ENCODE measurements at places on chromosomes 13 and 19.

DNA sequence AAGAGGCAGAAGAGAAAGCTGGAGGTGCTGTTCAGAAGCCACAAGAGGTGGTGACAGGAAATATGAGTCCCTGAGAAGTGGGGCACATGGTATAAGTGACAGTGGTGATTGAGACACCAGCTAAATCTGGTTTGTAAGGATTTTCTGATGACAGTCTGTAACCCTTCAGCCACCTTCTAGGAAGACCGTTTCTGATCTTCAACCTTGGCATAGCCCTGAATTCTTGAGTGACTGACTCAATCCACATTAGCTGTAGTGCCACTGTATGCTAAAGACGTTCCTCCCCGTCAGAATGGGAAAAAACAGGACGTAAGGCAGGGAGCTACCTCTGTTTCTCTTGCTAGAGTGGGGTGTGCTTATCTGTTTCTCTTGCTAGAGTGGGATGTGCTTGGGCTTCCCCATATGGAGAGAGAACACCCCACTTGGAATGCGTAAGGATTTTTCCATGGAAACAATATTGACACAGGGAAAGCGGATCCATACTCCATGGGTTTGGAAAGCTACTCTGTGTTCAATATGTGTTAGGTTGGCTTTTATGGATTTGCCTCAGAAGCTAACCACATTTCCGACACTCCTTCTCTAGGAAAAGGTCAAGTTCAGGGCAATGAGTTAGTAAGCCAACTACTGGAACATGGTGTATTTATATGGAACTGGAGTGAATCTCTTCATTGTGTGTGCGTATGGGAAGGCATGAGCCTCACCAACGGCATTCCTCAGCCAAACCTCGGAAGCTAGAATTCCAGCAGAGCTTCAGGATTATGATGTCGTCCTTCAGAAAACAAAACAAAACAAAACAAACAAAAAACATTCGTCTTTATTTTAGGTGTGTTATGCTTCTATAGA lies 948.8 kb upstream of the SLC10A2 start:
- DNase-seq = no peak

DNA sequence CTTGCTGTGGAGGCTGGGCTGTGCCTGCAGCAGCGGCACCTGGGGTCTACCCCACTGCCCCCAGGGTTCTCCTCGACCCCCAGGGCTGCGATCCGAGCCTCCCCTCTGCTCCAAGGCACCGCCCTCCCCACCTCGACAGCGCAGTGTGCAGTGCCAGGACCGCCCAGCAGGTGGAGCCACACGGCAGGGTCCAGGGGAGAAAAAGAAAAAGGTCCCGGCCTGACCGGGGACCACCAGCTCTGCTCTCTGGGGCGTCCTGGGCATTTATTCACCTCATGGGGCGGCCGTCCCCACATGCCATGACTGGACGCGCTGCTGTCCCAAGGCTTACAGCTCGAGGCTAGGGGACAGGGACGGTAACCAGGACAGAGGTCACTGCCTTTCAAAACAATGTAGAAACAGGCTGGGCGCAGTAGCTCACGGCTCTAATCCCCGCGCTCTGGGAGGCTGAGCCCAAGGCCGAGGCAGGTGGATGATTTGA lies 10.6 kb downstream of the REXO1 start:
- no peak for DNase-seq

- DNase-seq = no peak
Observed at GRCh38 chr19:42023943-42024260, 29.9 kb upstream of the ATP1A3 start.

GRCh38 chr13:109383683-109384082 lies 402.7 kb downstream of the IRS2 start:
- no peak for DNase-seq

DNA sequence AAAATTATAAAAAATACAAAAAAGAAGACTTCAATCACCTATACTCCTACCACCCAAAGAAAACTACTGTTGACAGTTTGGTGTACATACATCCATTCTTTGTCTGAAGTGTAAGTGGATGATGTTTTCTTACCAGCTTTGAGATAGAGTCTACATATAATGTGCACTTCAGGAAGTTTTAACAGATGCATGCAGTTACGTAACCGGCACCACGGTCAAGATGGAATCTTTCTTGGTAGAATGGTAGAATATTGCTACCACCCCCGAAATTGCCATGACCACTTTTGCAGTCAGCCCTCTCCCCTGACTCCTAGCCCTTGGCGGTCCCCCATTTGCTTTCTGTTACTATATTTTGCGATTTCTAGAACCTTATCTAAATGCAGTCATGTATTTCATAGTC lies 1.4 kb downstream of the CUL4A start:
- DNase-seq = no peak

- DNase-seq = no peak
Observed at GRCh38 chr13:25906191-25906661, 145.6 kb downstream of the SHISA2 start.

- no peak for DNase-seq
Observed at GRCh38 chr19:49678985-49679770, 2.1 kb downstream of the PRMT1 start.

DNA sequence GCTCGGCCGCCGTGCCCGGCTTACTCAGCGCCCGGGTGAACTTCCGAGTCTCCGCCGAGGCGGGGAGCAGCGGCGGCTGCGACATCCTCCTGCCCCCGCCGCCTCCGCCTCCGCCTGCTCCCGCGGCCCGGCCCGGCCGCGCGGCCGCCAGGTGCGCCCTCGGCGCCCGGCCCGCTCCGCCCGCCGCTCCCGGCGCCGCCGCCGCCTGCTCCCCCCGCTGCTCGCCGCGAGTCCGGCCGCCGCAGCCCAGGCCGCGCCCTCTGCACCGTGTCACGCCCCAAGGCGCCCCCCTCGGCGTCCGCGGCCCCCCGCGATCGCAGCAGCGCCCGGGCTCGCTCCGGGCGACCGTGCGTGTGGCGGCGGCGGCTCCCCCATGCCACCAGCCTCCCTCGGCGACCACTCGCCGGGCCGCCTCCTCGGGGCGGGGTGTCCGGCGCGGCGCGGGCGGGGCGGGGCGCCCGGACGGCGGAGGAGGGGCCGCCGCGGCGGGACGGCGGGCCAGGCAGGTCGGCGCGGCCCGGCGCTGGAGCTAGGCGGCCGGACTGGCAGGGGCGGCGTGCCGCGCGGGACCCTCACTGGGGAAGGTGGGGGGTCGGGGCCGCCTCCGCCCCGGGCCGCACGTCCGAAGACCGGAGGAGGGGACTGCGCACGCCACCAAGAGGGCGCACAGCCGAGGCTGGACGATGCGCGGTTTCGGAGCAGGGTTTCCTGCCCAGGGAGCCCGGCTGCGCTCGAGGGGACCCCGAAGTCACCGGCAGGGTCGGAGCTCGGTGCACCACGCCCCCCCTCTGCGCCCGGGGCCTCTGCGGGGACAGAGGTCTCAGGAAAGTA lies 108.6 kb upstream of the DOCK9 start:
- DNase-seq = no peak

GRCh38 chr13:46296115-46296822 lies 84.5 kb downstream of the LRRC63 start:
- no peak for DNase-seq

DNA sequence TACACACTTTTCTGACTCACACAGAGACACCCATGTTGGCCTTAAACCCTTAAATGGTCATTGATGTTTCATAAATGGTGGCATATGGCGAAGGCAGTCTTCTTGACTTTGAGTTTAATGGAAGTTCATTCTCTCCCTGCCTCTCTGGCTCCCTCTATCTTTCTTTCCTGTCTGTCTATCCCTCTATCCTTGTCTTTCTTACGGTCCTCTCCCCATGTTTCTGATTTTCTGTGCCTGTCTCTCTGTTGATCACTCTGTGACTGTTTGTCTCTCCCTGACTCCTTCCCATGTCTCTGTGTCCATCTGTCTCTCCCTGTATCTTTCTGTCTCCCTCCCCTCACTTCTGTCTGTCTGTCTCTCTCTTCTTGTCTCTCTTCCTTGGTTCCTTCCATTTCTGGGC lies 43.2 kb upstream of the SHKBP1 start:
- DNase-seq = no peak

DNA sequence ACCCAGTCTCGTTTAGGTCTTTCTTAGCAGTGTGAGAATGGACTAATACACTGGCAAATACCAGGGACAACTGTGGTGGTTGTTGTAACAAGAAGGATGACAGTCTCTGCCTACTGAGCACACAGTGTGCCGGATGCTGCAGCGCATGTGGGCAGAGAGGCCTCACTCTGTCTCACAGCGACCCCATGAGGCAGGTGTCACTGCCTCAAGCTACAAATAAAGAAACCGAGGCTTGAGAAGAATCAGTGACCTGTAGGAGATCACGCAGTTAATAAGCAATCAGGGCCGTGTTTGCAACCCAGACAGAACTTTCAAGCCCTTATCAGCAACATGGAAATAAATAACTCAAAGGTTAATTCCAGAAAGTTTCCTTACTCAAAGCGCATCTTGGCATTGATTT lies 40.5 kb upstream of the GAS6 start:
- DNase-seq = no peak

DNA sequence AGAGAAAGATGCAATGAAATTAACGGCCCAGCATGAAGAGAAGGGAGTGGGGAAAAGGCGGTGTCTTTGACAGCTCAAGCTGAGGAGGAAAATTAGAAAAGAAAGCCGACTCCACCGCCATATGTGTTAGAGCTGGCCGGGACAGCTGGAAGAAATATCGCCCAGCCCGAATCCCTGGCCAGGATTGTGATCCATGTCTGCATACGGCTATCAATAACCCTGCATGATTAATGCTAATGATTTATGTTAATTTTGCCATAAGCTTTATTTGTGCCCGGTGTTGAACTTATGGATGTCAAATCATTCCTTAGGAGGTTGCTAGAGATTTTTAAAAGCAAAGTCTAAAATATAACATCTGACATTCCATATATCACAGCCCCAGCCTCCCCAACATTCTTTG lies 263.4 kb upstream of the ZNF507 start:
- no peak for DNase-seq

DNA sequence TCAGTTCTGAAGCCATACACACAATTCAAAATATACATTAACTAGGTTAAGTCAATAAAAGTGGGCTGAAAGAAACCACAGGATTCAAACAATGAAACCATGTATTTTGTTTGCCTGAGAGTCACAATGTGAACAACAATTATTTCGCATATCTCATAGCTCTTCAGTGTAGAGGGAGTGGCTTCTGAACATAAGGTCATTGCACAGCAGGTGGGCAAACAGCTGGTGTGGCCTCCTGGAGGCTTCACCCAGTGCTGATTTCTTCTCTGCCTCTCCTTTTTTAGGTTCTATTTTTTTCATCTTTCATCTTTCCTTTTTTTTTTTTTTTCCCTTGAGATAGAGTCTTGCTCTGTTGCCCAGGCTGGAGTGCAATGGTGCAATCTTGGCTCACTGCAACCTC lies 40.4 kb upstream of the ZNF254 start:
- DNase-seq = no peak

GRCh38 chr13:99956473-99957349 lies 14.9 kb downstream of the ZIC5 start:
- DNase-seq = no peak

DNA sequence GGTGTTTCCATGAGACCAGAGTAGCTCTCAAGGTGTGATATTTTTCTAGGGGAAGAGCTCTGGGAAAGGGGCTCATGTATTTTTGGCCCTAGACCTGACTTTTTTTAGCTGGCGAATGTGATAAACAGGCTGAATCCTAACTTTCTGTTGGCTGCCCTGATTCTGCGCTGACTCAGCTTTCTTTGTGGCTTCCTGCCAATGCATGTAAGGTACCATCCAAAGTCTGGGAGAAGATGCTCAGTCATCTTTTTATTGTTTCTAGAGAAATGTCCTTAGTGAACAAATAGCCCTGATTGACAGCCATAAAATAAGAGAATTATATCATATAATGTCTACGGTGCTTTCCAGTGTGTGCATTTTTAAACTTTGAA lies 113.6 kb upstream of the MBNL2 start:
- no peak for DNase-seq

DNA sequence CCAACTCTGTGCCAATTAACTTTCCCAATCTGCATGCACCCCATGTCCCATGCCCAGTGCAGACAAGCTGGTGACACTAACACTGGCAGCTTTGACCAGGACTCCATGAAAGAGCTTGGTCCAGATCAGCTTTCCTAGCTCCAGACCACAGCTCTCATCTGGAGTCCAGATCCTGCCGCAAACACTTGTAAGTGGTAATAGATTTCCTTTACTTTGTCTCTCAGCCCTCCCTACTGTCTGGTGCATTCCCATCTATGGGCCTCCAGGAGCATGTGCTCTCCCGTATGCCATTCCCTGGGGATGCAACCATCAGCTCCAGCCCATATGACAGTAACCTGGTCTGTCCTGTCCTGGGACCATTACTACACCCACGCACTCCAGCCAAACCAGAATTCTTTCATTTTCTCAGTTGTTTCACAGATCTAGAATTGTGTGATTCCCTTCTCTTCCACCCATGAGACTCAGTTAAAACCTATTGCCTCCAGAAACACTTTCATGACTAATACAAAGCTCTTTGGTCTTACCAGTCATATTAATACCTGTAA lies 4.9 kb upstream of the STARD13 start:
- DNase-seq = no peak

DNA sequence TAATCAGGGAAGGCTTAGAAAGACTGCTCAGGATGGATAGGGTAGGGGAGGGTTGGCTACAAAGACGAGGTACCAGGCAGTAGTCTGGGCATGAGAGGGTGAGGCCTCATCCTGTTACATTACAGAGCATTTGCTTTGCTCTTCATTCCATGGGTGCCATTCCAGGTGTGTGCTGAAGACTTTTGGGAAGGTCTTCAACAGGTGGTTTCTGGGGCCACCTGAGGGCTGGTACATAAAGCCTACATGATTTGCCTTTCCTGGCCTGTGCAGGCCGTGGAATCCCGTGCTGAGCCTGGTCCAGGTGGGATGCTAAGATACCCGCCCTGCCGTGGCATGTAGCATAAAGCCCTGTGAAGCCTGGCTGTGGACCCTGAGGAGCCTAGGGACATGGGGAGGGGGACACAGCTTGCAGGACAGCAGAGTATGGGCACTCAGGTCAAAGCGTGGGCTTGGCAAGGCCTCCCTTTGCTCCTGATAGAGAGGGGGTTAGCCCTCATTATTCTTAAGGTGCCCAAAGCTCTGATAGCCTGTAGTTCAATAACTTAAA lies 55.6 kb upstream of the ZNF536 start:
- no peak for DNase-seq

GRCh38 chr13:99332456-99332855 lies 25.3 kb upstream of the GPR183 start:
- no peak for DNase-seq

GRCh38 chr19:4523306-4524110 lies 5.2 kb upstream of the PLIN4 start:
- DNase-seq = peak; percentile 90

All from chondrocyte (in vitro differentiated cells).